ENCODE measurements at places on chromosomes 13 and 19. TPM values are rescaled to one million over a fixed set of nuclear protein-coding genes. Genes with fewer than 3 reads are reported as not detected.

GRCh38 chr19:40143612-40144011 is 47.6 kb upstream of the MAP3K10 start:
- no peaks in the 10 kb centered on the region for H3K36me3 ChIP-seq
- no peaks in the 10 kb centered on the region for H3K27me3 ChIP-seq
- H3K4me1 ChIP-seq: no peaks in the 10 kb centered on the region
- no peak overlapping the region for H3K27ac ChIP-seq

CCDC194 gene
- total RNA-seq: not detected

DNA sequence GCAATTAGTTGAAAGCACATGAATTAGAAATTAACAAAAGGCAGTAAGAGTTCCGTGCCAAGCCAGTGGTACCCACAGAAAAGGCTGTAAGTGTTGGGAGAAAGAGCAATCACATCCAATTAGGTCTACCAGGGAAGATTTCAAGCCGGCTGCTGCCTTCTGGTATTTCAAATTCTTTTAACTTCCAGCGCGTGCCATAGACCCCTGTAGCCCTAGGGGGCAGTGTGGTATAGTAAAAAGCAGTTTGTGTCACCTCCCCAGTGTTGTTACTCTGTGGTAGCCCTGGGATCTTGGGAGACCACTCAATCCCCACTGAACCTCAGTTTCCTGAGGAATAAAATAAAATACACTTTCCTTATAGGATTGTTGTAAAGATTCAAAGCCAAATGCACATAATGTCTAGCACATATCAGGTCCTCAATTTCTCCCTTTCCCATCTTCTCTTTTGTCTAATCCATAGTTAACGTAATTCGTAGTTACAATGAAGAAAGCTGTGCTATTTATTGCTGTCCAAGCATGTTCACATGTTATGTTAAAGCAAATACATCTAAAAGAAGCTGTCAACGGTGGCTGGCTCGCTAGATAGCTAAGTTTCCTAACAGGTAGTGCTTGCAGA is 230.2 kb downstream of the TDRD3 start:
- H3K4me3 ChIP-seq: no peak overlapping the region
- H3K27me3 ChIP-seq: no peaks in the 10 kb centered on the region
- no peaks in the 10 kb centered on the region for H3K4me1 ChIP-seq
- DNase-seq: peak; percentile 16

DNA sequence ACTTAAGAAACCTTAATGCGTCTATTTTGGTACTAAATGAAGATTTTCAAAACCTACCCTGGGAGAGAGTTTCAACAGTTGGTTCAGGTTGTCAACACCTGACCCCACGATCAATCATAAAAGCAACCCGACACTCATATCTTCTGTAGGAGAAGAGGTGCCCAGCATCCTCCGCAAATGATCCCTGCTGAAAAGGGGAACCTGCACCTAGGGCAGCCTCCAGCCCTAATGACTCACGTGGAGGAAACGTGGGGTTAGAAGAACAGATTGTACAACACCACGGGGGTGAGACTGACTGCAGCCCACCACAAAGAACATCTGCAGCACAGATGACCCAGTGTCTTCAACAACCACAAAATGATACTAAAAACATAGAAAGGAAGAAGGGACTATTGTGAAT is 116.3 kb downstream of the RAB20 start:
- no peak overlapping the region for H3K4me3 ChIP-seq
- no peak overlapping the region for H3K27ac ChIP-seq
- DNase-seq: no peak
- H3K36me3 ChIP-seq: no peaks in the 10 kb centered on the region
- H3K27me3 ChIP-seq: no peaks in the 10 kb centered on the region
- peaks cover 6% of the 10 kb centered on the region for H3K4me1 ChIP-seq

FAM216B gene
- under 0.01 TPM for total RNA-seq

GRCh38 chr19:55301459-55302317 is 17.9 kb downstream of the BRSK1 start:
- no peak overlapping the region for H3K4me3 ChIP-seq
- H3K27ac ChIP-seq: no peak overlapping the region
- peaks cover 10% of the 10 kb centered on the region for H3K4me1 ChIP-seq
- H3K36me3 ChIP-seq: no peaks in the 10 kb centered on the region

DNA sequence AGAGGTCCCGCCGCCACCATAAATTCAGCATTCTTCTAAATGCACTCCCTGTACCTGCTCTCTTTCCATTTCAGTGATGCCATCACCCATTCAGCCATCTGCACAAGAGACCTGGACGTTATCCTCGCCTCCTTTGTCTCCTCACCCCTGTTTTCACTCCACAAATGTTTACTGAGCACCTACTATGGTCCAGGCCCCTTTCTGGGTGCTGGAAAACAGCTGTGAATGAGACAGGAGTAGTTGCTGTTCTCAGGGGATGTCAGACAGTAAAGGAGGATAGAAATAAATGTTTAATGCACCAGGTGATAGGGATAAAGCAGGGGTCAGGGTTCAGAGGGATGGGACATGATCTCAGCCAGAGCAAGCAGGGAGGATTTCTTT is 3.3 kb downstream of the AP1M1 start:
- H3K36me3 ChIP-seq: no peaks in the 10 kb centered on the region
- no peak for DNase-seq
- H3K27me3 ChIP-seq: no peaks in the 10 kb centered on the region
- H3K27ac ChIP-seq: no peak overlapping the region
- H3K4me1 ChIP-seq: peaks cover 24% of the 10 kb centered on the region
- no peak overlapping the region for H3K4me3 ChIP-seq

GRCh38 chr19:39372047-39372802 is 18.7 kb downstream of the PAF1 start:
- peak; percentile 77 for DNase-seq
- H3K27me3 ChIP-seq: no peaks in the 10 kb centered on the region
- peak overlapping the region; percentile 45 for H3K27ac ChIP-seq
- H3K4me3 ChIP-seq: no peak overlapping the region
- H3K4me1 ChIP-seq: peaks cover 8% of the 10 kb centered on the region

DNA sequence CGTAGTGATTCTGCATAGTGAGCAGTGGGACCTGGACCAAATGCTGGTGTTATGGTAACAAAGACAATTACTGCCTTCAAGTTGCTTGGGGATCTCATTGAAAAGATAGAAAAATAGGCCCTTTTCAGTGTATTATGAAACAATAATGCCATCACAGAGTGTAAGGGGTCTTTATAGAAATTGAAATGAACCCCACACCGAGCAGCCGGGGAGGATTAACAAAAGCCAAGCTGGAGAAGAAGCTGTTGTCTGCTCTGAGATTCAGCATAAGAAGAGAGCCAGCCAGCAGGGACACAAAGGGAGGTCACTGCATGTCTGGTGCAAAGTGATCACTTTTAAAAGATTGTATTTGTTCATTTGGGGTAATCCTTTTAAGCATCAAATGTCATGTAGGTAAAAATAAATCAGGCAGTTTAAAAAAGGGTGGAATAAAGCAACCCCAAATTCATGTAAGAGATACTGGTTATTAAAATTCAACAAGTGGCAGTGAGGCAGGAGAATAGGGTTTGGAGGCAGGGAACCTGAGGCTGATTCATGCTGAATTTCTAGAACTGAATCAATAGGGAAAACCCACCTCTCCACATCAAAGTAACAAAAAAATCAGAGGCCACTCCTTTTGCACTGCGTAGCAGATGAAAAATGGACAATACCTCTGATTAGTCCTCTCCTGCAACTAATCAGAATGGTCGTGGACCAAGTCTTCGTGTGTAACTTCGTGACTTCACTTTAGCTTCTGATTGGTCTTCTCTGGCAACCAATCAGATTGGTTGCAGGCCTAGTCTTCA is 1548.3 kb upstream of the SLC10A2 start:
- H3K4me1 ChIP-seq: no peaks in the 10 kb centered on the region
- no peak for DNase-seq
- no peaks in the 10 kb centered on the region for H3K27me3 ChIP-seq
- H3K4me3 ChIP-seq: no peak overlapping the region
- no peak overlapping the region for H3K27ac ChIP-seq
- H3K36me3 ChIP-seq: no peaks in the 10 kb centered on the region

DNA sequence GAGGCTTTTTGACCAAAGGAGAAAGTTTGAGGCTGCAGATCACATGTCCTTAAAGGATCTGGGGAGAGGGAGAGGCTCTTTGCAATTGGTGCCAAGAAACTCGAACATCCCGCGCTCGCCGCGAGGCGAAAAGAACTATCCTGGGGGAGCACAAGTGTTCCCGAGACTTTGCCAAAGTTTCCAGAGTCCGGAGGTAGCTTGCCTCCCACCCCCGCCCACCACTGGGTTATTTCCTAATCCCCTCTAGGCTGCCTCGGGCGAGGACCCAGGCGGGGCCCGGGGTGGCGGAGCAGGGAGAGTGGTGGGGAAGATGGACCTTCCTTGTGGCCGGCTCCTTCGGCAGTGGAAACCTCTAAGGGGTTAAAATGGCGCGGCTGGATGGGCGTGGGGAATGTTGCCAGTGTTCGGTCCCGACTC is 114.5 kb downstream of the KCNRG start:
- H3K4me1 ChIP-seq: peaks cover 43% of the 10 kb centered on the region
- no peak overlapping the region for H3K27ac ChIP-seq
- no peak for DNase-seq
- no peak overlapping the region for H3K4me3 ChIP-seq
- H3K36me3 ChIP-seq: no peaks in the 10 kb centered on the region

- no peaks in the 10 kb centered on the region for H3K4me1 ChIP-seq
- no peak overlapping the region for H3K27ac ChIP-seq
- DNase-seq: no peak
- no peaks in the 10 kb centered on the region for H3K27me3 ChIP-seq
- H3K4me3 ChIP-seq: no peak overlapping the region
Measured at GRCh38 chr13:107590556-107590955, 624.8 kb downstream of the LIG4 start.

DNA sequence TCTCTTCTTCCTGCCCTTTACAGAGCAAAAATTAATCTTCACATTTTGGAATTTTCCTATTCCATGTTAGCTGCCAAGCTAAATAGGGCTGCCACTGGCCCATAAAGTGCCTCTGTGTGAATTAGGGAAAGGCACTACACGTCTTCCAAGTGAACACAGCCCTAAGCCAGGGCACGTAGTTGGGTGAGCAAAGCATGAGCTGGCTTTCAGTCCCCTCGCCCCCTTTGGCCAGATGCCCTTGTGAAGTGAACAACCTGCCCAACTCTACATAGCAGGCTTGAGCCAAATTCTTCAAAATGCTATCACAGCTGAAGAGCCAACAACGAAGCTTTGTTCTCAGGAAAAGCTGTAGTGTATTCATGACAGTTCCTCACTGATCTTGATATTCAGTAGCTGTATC is 213.1 kb downstream of the OXGR1 start:
- H3K4me1 ChIP-seq: no peaks in the 10 kb centered on the region
- H3K4me3 ChIP-seq: no peak overlapping the region
- no peak overlapping the region for H3K27ac ChIP-seq
- H3K27me3 ChIP-seq: no peaks in the 10 kb centered on the region

- no peak overlapping the region for H3K27ac ChIP-seq
- H3K4me1 ChIP-seq: peaks cover 39% of the 10 kb centered on the region
- DNase-seq: no peak
- no peaks in the 10 kb centered on the region for H3K27me3 ChIP-seq
- peaks cover 7% of the 10 kb centered on the region for H3K36me3 ChIP-seq
Measured at GRCh38 chr13:40961214-40961613, 57.9 kb downstream of the ELF1 start.

Measured in body of pancreas (tissue), 4 donors.